ENCODE measurements at places on chromosomes 2 and 18.

DNA sequence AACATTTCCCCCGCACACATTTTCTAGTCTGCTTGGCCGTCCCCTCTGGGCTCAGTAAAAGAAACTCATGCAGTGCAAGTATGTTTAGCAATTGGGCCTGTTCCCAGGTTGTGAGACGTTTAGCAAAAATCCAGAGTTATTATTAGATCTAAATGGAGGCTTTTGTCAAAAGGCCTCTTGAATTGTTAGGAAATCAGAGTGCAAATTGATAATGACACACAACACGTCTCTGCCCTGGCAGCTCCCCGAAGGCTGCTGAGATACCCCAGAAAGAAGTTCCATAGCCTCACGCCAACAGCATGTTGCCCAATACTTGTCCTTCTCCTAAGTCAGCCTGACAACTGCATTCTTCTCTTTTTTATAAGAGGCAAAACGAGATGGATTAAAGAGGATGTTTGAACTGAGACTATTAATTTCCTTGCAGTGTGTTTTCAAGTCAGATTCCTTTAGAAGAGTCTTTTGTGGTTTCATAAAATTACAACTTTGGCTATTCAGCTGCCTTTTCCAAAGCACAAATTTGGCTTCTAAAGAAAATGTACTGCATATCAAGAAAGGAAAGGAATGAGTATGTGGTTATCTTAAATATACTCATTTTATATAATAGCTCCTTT is 202.2 kb downstream of the TRIB2 start:
- DNase-seq: no peak

DNA sequence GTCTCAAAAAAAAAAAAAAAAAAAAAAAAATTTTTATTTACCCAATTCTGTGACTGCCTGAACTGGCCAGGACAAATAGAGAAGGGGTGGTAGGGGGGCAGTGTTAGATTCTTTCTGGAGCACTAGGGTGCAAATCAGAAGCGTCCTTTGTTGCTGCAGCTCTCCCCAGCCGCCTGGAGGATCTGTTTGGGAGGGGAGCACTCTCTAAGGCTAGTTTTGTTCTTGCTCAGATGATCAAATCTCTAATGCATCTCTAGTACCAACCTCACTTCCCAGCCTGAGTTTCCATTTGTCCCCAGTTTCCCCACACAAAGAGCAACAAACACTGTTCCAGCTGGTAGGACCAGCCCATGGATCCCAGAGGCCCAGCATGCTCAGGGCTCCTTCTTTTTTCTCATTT is 83.0 kb downstream of the GBX2 start:
- DNase-seq: no peak

GRCh38 chr2:239685965-239686364 is 285.1 kb upstream of the HDAC4 start:
- no peak for DNase-seq

DNA sequence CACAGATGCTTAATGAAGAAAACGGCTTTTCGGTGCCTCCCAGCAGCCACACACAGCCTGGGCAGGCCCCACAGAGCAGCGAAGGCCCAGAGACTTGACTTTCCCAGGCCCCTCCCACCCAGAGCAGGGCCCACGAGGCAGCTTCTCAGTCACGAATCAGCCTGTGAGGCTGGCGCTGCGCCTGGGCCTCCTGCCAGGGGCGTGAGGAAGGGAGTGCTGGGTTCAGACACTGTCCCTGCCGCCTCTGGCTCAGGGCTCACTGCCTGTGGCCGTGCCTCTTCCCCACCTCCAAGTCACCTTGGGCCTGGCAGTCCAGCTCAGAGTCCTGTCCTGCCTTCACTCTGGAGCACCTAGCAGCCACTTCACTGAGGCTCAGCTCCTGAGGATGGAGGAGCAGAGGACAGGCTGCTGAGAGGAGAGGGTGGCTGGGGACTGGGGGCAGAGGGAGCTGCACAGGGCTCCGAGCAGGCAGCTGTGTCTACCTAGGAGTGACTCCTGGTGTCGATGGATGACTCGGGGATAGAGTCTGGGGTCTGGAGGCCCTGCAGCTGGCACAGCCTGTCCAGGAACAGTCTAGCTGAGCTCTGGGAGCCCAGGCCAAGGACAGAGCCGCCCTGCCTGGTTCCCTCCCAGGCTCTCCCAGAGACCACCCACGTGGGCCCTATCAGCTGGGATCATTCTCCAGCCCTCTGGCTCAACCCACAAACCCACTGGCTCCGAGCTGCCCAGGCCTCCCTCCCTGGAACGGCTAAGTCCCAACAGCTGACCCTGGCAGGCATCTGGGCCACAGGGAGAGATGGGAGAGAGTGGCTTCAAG is 36.4 kb upstream of the FOSL2 start:
- no peak for DNase-seq

- DNase-seq: no peak
Measured at GRCh38 chr2:68784915-68785314, 50.3 kb downstream of the ARHGAP25 start.

DNA sequence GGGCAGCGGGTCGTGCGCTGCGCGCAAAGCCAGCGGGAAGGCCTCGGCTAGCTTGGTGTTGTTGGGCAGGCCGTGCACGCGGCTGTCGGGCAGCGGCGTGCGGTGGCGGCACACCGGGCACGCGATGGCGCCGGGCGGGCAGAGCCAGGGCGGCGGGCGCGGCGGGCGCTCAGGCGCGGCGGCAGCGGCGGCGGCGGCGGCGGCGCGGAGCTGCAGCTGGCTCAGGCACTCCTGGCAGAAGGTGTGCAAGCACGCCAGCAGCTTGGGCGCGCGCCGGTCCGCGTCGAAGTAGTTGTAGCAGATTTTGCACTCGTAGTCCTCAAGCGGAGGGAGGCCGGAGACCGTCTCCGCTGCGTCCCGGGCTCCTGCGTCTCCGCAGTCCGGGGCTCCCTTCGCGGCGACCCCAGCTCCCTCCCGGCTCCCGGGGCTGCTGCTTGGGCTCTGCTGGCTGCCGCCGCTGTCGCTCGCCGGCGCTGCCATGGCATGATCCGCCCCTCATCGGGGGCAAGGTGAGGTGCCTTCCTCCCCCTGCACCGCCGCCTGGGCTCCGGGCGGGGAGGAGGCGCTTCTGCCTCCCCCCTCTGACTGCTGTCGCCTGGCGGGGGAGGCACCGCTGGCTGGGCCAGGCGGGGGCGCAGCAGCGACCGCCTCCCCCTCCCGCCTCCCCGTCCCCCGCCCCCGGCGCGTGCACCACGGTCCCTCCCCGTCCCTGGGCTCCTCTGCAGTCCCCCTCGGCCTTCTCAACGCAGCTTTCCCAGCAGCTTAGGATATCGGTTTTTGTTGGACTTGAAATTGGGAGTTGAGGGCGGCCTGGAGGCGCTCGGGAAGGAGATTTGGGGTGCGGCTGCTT is 21.0 kb upstream of the PAX3 start:
- no peak for DNase-seq

GRCh38 chr2:66667301-66667700 is 232.4 kb downstream of the MEIS1 start:
- no peak for DNase-seq

GRCh38 chr2:213279971-213280370 is 4.3 kb upstream of the SPAG16 start:
- DNase-seq: no peak
